ENCODE measurements at places on chromosomes 16 and 17.
A peak's percentile ranks its signal among the peaks of the same experiment; 100 is the strongest.

- DNase-seq = peak; percentile 93
These were observed at the start of gene SUMO2 for GRCh38 chr17:75182569-75183436. Gene SUMO2, minus strand, starts transcription at chr17:75182959. Its CDS starts 125 bp downstream, at chr17:75182834.

DNA sequence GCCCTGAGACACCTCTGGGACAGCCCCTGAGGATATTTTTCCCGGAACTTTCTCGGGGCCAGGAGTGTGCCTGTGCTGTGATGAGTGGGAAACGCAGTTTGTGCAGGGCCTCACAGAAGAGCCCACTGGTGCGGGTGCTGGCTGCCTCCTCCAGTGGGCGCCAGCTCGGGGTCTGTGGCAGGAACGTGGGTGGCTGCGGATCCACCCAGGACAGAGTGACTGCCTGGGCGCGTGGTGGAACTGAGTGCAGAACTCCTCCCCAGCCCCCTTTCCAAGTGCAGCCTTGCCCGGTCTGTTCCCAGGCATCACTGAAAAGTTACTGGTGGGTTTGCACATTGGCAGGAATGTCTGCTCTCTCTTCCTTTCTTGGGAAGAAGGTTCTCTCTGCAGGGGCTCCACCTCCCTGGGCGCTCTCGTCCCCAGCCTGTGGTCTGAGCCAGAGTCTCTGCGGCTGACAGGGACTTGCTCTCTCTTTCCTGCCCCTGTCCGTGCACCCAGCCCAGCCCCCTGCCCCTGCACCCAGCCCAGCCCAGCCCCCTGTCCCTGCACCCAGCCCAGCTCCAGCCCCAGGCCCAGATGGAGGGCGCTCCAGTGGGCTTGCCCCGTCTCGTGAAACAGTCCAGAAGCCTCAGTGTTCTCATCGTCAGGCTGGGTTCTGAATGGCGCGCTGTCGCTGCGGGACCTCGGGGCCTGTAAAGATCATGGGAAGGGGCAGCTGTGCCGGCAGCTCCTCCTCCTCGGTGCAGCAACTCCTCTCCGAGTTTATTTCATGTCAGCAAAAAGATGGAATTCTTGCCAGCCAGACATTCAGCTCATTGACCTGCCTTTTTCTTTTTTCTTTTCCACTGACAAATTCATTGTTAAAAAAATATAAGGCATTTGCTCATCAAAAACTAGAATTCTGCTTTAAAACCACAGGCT, 117.5 kb downstream of the BANP start:
- no peak for DNase-seq

DNA sequence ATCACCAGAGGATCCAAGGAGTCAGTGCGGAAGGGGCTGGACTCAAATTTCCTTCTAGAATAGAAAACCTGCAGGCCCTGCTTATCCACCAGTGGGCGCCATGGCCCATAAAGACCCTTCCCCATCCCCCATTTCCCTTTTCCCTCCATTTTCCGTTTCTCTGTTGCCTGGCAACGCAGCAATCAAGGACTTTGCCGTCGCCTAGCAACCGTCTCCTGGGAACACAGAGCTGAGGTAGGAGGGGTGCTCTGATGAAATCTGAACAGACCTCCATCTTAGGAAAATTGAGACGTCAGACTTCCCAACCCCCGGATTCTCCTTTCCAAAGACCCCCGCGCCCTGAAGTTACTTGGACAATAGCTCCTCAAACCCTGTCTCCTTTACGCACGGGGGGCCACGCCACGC, 5.7 kb downstream of the DLG4 start:
- no peak for DNase-seq

DNA sequence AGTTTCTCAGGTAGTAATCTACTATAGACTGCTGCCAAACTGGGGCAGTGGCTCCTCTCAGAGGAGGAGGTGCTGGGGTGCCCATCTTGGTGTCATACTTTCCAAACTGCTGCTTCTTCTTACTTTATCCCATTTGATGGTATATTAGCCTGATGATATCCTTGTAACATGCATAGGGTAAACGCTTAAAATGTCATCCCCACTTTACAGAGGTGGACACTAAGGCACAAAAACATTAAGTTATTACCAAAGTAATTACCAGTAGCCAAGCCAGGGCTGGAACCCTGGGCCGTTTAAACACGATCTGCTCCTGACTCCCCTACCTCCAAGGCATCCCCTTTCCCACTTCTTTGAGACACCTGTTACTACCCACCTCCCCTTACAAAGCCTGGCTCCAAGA, 37.8 kb upstream of the CSNK2A2 start:
- no peak for DNase-seq

DNA sequence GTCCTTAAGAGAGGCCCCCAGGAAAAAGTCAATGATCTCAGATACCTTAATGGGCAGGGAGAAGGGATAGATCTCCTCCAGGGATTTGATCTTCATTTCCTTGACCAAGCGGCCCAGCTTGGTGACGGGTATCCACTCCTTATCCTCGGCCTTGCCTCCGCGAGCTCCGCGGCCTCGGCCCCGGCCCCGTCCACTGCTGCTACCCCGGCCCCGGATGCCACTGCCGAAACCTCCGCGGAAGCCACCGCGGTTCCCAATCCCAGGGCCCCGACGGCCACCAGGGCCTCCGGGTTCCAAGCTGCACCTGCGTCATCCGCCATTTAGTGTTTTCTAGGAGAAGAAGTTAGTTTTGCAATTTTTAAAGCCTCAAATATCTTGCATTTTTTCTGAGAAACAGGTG, 65.2 kb upstream of the KIF2B start:
- DNase-seq = no peak

DNA sequence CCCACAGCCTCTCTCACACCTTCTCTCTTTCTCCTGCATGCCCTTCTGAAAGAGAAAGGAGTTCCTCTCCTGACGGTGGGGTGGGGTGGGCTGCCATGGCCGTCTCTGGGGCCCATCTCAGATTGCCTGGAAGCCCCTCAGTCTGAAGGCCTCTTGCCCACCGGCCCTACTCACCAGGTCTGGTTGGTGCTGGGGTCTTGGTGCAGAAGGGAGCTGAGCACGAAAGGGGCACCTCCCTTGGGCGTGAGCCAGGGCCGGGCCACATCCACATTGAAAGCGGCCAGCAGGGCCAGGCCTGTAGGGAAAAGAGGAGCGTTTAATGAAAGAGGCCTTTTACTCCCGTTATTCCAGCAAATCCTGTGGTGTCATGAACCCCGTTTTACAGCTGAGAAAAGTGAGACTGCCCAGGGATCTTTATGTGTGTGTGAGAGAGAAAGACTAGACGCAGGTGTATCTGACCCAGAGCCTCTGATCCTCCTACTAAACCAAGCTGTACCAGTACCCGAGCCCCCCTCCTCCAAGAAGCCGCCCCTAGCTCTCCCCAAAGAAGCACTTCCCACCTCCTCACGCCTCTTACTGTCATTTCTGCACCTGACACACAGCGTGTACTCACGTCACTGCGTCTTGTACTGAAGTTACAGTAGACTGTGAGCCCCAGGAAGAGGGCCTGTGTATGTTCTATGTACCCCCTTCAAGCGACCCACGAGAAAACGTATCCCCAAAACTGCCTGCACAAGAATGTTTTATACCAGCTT, 23.4 kb downstream of the ITGAE start:
- no peak for DNase-seq

GRCh38 chr16:79750311-79750710, 149.8 kb upstream of the MAF start:
- DNase-seq = no peak

All from stimulated activated CD8-positive, alpha-beta memory T cell treated with anti-CD3 and anti-CD28 coated beads, Interleukin-4, amount 100 ng/mL, for 1 hour (primary cell).